Ovary (tissue), 10 donors: ENCODE measurements at places on chromosomes 11 and 22. TPM values are rescaled to one million over a fixed set of nuclear protein-coding genes. Genes with fewer than 3 reads are reported as not detected.

- no peak for DNase-seq
Measured at GRCh38 chr11:96014217-96014616, 90.3 kb upstream of the MTMR2 start.

GRCh38 chr22:29661336-29661735, 57.9 kb downstream of the NF2 start:
- no peak for DNase-seq

- no peak for DNase-seq
Measured at GRCh38 chr11:13954591-13954990, 7.9 kb upstream of the SPON1 start.

- no peak for DNase-seq
Measured at GRCh38 chr11:91265946-91266345, 958.7 kb upstream of the FAT3 start.

- DNase-seq: no peak
Measured at GRCh38 chr11:117649296-117650055, 147.5 kb downstream of the DSCAML1 start.

DNA sequence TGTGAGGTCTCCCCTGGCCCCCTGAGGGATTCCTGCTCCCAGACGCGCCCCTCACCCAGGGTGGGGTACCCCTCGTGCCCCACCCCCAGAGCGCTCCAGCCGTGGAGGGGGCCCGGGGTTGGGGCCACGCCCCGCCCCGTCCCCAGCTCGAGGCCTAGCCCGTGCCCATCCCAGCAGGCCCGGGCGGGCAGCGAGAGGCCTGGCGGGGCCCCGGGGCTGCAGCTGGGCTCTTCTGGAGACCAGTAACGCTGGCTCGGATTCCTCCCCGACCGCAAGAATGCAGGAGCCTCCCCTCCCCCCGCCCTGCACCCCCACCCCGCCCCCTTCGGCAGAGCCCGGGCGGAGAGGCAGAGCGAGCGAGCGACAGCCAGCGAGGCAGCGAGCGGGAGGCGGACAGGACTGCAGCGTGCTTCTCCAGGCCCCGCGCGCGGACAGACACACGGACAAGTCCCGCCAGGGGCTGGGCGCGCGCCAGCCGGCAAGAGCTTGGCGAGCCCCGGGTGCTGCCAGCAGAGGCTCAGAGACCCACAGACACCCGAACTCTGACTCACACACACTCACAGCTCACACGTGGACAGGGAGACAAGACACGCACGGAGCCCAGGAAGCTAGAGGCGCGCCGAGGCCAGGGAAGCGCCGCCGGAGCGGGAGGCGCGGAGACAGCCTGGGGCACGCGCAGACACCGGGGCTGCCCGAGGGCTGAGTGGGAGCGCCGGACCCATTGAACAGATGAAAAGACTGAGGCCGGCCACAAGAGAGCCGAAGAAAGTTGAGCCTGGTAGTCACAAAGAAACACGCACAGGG, 15.2 kb downstream of the BCL9L start:
- DNase-seq: peak; percentile 78

GRCh38 chr11:37560346-37560745, 962.3 kb upstream of the RAG2 start:
- DNase-seq: no peak

DNA sequence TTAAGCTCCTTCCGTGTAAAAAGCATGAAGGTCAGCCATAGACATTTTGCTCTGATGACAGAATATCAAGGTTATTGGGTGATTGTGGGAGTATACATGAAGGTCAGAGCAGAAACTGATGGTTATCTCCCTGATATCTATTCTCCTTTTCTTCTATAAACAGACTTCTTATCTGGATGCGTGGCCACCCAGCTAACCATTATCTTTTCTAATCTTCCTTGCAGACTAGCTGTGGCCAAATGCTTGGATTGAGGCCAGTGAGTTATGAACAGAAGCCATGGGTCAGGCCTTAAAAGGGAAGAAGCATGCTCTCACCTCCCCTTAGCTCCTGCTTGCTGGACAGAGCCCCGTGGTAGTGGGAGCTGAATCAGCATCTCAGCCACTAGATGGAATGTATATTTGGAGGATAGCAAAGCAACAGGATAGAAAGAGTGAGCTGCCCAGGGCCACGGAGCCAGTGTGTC, 31.3 kb upstream of the LRRC55 start:
- no peak for DNase-seq

The SCGB2A2 gene
- total RNA-seq: not detected
